Fibroblast of lung (primary cell): ENCODE measurements at places on chromosomes 4 and X. TPM values are rescaled to one million over a fixed set of nuclear protein-coding genes. Genes with fewer than 3 reads are reported as not detected.

DNA sequence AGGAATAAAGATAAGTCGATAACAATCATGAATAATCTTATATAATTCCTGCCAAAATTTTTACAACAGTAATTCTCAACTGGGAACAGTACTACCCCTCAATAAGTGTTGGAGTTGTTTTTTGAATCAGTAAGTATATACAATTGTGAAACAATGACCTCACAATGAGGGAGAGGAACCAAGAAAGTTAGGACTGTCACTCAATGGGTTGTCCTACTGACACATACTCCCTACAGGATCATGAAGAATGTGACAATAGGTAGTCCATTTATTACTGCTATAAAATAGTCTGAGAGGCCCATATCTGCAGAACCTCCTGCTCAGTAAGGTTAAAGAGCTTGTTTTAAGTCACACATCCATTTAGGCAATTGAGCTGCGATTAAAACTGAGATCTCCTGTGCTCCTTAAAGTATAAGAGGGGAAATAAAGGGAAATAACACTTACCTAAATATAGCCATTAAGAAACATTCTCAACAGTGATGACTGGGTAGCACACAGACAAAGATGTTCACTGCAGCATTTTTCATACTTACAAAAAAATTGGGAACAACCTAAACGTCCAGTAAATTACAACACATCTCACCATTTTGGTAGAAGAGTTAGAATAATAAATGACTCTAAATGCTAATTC lies 26.2 kb downstream of the FBXW7 start:
- H3K4me1 ChIP-seq, result no peaks in the 10 kb centered on the region
- H3K27me3 ChIP-seq, result no peaks in the 10 kb centered on the region
- no peak for DNase-seq
- no peak overlapping the region for H3K27ac ChIP-seq

DNA sequence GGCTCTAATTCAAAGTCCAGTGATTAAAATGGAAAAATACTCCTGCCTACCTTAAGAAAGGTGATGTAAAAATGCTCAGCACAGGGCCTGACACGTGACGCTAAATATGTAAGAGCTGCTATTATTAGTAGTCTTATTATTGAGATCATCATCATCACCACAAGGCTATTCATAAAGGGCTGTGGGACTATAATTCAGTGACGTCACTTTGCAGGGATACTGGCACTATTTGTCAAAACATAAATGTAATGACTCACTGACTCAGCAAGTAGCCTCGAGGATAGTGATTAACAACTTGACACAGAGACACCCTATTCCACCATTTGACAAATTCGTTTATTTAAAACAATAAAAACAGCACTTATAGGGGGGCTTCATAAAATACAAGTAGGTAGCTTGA lies 258.9 kb downstream of the SPANXN1 start:
- no peaks in the 10 kb centered on the region for H3K27me3 ChIP-seq
- H3K4me1 ChIP-seq, result no peaks in the 10 kb centered on the region
- no peak overlapping the region for H3K4me3 ChIP-seq
- H3K36me3 ChIP-seq, result no peaks in the 10 kb centered on the region

DNA sequence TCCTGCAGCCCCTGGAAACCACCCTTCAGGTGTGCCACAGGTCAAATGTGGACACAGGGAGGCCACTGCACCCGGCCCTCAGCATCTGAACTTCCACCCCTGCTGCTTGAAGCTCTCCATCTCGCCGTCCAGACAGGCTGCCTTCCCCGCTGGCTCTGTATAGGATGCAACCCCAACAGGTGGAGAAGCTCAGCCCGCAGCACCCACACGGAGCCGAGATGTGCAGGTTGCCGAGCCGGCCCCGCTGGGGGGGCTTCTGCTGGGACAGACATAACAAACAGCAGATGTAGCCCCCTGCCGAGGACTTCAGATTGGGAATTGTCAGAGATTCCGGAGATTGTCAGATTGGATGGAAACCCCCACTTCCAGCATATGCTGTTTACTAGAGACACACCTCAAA lies 20.5 kb downstream of the TMEM187 start:
- DNase-seq, result no peak
- H3K4me3 ChIP-seq, result no peak overlapping the region
- H3K4me1 ChIP-seq, result no peaks in the 10 kb centered on the region
- no peaks in the 10 kb centered on the region for H3K36me3 ChIP-seq

The MAGEA2 gene
- total RNA-seq, result not detected in 2 replicates

The MTMR8 gene
- 0.66 and 1.0 TPM in 2 replicates for total RNA-seq
